Kidney epithelial cell (primary cell): ENCODE measurements at places on chromosomes 4 and X.

DNA sequence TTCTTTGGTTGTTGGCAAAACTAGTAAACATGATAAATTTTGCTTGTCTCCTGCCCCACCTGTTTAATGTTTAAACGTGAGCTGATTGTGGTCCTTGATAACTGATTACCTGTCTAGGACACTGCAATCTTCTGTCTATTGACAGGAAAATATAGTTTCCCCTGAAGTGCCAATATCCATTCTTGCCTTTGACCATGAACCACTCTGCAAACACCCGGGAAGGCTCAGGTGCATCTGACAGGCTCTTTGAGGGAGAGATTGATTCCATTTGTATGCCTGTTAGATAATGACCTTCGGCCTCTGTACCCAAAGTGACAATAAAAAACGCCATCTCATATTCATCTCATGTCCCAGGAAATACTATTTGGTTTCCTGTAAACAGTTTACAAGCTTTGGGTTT, 453.0 kb downstream of the CENPC start:
- no peak for DNase-seq

DNA sequence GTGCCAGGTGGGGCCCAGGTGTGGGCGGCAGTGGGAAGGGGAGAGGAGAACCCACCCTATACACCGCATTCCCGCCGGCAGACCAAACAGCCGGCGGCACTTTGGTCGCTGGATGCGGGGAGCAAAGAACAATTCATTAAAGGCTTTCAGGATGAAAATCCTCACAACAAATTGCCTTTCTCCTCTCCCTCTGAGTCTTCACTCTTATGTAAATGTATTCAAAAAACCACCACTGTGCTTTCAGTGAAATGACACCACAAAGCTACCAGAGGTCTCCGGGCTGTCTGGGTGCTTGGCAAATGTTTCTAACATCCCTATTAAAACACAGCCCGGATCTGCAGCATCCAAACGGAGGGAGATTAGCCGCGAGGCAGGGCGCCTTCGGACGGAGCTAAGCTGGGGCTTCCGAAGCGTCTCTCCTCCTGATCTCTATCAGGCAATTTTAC, 171.8 kb upstream of the TBL1X start:
- no peak for DNase-seq

GRCh38 chrX:47900833-47901232, 64.1 kb downstream of the ZNF81 start:
- DNase-seq: no peak

GRCh38 chr4:53208753-53209152, 157.1 kb downstream of the SCFD2 start:
- no peak for DNase-seq

- DNase-seq: no peak
Measured at GRCh38 chr4:163164110-163164509, 2.6 kb downstream of the NAF1 start.

DNA sequence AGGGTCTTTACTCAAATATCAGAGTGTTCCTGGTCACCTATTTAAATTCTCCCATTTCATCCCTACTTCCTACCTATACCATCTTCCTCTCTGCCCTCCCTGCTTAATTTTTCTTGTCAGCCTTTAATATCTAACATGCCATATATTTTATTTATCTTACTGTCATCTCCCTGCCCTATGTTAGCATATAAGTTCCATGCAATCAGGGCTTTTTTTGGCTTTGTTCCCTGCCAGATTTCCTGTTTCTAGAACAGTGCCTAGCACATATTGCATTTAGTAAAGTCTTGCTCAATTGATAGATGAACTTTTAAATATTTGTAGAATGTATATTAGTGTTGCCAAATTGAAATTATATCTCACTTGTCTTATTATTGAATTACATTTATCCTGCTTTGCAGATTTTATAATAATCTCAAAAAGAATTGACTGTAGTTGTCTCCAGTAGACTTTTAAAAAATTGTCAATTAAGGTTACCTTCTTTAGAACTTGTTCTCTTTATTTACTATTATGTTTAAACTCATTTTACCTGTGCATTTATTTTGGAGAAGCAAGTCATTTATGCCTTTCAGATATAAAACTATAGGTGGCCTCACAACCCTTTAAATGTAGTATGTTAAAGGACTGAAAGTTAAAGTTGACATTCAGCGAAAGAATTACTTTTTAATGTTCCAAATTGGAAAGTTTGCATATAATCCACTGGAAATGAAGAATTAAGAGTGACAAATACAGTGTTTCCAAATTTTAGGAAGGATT, 108.2 kb upstream of the BMPR1B start:
- DNase-seq: no peak

GRCh38 chr4:119238068-119238722, 25.7 kb downstream of the USP53 start:
- no peak for DNase-seq

GRCh38 chr4:145107126-145107525, 9.0 kb downstream of the ABCE1 start:
- DNase-seq: no peak

DNA sequence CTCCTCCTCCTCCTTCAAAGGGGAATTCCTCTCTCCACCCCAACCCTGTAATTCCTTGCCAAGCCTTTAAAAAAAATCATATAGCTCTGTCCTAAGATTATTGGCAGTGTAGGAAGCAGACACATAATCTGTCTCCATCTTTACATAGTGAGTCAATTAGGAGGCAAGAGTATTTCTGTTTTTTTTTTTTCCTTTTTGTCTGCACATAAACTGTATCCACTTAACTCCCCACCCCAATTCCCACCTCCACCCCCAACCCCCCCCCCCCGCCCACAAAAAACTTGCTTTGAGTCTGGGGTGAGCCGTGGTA, 182.5 kb downstream of the RASL11B start:
- DNase-seq: no peak

DNA sequence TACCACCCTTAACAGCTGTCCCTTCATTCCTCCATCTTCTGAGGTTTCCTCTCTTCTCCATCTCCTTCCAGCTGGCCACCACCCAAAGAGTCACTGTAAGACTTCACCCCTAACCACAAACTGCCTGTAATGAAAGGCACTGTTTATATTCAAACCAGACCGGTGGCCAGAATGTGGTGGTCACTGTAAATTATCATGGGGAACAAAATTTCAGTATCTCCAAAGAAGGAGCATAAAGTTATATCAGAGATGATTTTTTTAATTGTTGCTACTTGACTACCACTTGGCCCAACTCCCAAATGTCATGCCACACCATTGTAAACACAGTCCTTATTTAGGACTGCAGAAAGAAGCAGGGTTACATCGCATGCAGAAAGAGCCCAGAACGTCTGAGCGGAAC, 44.8 kb downstream of the SMARCA1 start:
- DNase-seq: no peak

GRCh38 chr4:113499696-113500095, 261.8 kb downstream of the CAMK2D start:
- DNase-seq: peak; percentile 39

DNA sequence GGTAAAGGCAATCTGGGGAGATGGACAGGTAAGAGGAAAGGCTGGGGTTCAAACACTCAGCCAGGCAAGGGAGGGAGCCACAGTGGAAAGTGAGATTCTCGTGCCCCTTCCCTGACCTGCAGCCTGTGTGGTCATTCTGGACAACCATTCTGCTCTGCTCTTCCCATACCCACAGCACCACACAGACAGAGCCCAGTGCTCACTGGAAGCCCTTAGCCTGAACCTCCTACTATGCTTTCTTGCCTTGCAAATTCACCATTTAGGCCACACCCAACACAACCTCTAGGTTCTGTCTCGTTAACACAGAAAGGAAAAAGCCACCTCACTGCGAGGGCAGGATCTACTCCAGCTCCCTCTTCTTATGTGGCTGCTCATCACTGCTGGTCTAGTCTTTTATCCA, 92.7 kb downstream of the SHISA3 start:
- DNase-seq: no peak

GRCh38 chr4:102345795-102346100, 466 bp upstream of the SLC39A8 start:
- DNase-seq: no peak

GRCh38 chr4:185437809-185438208, 12.0 kb upstream of the UFSP2 start:
- no peak for DNase-seq

DNA sequence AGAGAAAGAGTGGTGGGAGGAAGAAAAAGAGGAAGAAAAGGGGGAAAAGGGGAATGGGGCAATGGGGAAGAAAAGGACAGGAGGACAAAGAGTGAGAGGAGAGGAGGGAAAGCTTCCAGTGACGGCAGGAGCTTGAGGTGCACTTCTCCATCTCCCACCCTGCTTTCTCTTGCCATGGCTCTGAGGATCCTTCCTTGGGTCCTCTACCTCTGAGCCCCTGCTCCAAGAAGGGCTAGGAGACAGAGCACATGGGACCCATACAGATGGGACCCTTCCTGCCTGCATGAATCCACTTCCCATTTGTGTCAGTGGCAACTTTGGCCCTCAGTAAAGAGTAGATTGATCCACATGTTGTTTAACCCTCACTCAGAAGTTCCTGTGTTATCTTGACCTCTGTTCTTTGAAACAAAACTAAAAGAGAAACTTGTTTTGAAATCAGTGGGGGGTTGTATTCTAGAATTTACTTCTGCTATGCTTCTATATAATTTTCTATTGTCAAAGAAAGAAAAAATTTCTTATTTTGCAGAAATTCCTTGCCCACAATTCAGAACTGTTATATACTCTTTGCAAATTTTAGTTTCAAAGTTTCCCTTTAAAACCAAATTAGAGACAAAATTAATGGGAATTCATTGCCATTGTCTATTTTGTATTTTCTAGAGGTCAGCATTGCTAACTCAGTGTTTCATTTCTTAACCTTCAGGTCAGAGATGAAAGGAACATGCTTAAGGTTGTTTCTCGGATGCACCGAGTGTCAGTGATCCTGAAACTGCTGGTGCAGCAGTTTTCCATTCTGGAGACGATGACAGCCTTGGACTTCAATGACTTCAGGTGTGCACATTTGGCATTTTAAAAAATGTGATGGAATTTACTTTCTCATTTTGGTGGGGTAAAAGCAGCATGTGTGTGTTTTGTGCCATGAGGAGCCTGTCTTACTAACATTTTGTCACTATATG, 5.0 kb downstream of the TDO2 start:
- no peak for DNase-seq

DNA sequence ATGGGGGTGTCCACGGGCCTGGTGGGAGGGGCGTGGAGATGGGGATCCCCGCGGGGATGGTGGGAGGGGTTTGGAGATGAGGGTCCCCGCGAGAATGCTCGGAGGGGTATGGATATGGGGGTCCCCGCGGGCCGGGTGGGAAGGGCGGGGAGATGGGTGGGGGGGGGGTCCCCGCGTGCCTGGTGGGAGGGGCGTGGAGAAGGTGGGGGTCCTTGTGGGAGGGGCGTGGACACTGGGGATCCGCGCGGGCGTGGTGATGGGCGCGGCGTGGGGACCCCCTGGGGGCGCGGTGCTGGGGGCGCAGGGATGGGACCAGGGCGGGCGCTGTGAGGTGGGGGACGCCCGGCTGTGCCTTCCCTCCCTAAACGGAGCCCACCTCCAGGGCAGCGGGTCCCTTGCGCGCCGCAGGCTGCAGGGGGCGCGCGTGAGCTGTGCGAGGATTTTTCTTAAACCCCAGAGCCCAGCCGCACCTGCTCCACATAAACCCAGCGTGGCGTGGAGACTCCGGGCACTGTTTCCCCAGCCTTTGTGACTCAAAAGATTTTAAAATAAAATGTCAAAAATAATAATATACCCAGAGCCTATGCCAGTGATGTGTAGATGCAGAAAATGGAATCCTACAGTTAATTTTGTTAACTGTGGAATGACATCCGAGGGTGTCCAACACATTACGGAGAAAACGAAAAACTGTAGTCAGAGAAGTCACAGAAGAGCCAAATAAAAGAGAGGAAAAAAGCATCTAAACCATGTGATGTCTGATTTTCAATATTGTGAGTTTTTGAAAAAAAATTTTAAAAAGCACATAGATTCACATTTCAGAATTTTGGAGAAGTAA, 1.5 kb upstream of the ASMTL start:
- DNase-seq: no peak

DNA sequence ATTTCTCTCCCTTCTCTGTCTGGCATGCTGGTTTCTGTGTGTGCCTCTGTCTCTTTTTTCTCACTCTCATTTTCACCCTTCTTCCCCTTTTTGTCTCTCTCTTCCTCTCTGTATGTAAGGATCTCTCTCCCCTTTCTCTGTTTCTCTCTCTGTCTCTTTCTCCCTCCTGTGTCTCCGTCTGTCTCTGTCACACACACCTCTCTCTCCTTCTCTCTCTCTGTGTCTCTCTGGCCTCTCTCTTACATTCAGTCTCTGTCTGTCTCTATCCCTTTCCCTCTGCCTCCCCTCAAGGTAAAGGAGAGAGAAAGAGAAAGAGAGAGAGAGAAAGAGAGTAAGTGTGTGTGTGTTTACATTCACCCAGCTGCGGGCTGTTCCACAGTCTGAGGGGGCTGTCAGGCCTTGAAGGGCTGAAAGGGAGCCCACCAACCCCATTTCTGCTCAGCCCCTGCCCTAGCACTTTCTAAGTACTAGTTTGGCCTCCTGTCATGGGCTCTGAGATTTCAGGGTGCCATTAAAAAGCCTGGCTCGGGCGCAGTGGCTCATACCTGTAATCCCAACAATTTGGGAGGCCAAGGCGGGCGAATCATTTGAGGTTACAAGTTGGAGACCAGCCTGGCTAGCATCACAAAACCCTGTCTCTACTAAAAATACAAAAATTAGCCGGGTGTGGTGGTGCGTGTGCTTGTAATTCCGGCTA, 9.6 kb upstream of the TSPYL2 start:
- DNase-seq: no peak

GRCh38 chr4:153539422-153539821, 73.3 kb downstream of the TMEM131L start:
- DNase-seq: no peak

GRCh38 chr4:61426229-61426628, 226.1 kb downstream of the ADGRL3 start:
- no peak for DNase-seq

DNA sequence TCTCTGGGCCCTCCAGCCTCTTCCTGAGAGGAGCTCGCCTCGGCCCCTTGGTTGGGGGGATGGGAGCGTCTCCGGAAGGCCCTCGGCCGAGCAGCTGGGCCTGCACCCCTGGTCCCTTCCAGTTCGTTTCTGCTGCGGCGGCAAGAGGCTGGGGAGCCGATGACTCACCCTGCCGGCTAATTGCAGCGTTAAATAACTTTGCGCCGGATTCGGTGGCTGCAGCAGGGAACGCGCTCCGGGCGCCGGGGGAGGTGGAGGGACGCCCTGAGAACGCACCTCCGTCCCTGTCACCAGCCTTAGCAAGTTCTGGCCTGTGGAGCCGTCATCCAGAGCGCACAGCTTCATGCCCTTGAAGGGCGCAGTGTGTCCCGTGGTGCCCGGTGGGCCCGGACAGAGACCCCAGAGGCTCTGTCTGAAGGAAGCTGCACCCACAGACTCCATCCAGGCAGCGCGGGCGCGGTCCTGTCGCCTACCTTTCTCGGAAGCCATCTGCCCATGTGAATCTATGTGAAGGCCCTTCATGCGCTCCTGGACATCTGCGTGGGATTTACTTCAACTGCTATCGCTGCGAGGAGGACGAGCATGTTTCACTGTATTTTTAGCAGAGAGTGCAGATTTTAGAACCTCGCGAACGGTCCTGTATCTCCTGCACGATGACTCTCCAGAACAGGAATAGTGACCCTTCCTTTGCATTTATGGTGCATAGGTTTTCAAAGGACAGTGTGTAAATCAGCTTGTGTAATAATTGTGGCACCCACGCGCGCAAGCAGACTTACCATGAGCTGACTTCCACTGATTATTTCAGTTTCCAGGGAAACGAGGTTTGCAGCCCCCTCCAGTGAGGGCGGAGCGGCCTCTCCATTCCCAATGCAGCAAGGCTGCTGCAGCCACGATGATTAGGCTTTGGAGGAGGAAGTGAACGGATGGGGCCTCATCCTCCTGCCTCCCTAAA, 1.7 kb upstream of the TMEM271 start:
- DNase-seq: peak; percentile 5
